ENCODE measurements at places on chromosomes 4 and X.

GRCh38 chr4:159069922-159070321 lies 33.0 kb upstream of the RAPGEF2 start:
- DNase-seq, result no peak
- no peaks in the 10 kb centered on the region for H3K4me1 ChIP-seq
- H3K4me3 ChIP-seq, result no peak overlapping the region
- no peaks in the 10 kb centered on the region for H3K36me3 ChIP-seq
- no peak overlapping the region for H3K27ac ChIP-seq
- no peaks in the 10 kb centered on the region for H3K27me3 ChIP-seq

GRCh38 chr4:98903561-98903960 lies 25.4 kb downstream of the EIF4E start:
- no peaks in the 10 kb centered on the region for H3K36me3 ChIP-seq
- no peaks in the 10 kb centered on the region for H3K27me3 ChIP-seq
- no peak overlapping the region for H3K27ac ChIP-seq
- no peak for DNase-seq
- H3K4me1 ChIP-seq, result peaks cover 14% of the 10 kb centered on the region

DNA sequence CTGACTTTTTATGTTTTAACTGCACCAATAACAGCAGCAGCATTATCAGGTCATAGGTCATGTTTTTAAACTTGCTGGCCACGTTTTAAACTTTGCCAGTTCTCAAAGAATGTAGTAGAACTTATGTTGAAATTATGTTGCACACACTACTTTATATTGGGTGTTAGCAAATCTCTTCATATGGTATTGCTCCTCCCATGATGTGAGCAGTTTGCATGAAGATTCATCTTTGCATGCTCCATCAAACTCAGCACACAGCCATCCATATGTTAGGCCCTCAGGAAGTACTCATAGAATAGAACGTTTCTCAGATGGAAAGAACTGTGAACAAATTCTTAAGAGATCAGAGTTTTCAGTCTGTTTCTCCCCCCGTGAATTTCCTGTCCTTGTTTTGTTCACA lies 128.6 kb upstream of the MAP9 start:
- no peaks in the 10 kb centered on the region for H3K36me3 ChIP-seq
- H3K4me3 ChIP-seq, result no peak overlapping the region
- no peak for DNase-seq
- H3K27me3 ChIP-seq, result no peaks in the 10 kb centered on the region
- no peaks in the 10 kb centered on the region for H3K4me1 ChIP-seq
- H3K27ac ChIP-seq, result peak overlapping the region; percentile 37

GRCh38 chrX:68652326-68653170 lies 5.1 kb downstream of the STARD8 start:
- no peak overlapping the region for H3K27ac ChIP-seq
- no peaks in the 10 kb centered on the region for H3K27me3 ChIP-seq
- no peaks in the 10 kb centered on the region for H3K4me1 ChIP-seq
- no peak overlapping the region for H3K4me3 ChIP-seq

DNA sequence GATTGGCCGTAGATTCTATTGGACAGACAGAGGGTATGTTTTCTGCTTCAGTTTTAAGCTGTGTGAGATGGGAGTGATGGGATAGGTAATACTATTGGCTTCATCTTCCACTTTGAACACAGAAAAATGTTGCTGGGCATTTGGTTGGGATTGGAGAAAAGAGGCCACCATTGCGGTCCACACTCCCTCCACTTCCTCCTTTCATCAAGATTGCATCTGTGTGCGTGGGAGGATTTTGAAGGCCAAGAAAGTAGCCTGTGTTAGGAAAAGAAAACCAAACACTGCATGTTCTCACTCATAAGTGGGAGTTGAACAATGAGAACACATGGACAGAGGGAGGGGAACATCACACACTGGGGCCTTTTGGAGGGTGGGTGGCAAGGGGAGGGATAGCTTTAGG lies 56.4 kb downstream of the EGF start:
- no peaks in the 10 kb centered on the region for H3K4me1 ChIP-seq
- H3K27me3 ChIP-seq, result no peaks in the 10 kb centered on the region
- no peak overlapping the region for H3K4me3 ChIP-seq
- H3K27ac ChIP-seq, result no peak overlapping the region

- no peak overlapping the region for H3K4me3 ChIP-seq
- DNase-seq, result no peak
- H3K27me3 ChIP-seq, result no peaks in the 10 kb centered on the region
- no peaks in the 10 kb centered on the region for H3K4me1 ChIP-seq
- H3K36me3 ChIP-seq, result peaks cover 94% of the 10 kb centered on the region
These were observed 24.1 kb downstream of the DCTD start for GRCh38 chr4:182893047-182893446.

DNA sequence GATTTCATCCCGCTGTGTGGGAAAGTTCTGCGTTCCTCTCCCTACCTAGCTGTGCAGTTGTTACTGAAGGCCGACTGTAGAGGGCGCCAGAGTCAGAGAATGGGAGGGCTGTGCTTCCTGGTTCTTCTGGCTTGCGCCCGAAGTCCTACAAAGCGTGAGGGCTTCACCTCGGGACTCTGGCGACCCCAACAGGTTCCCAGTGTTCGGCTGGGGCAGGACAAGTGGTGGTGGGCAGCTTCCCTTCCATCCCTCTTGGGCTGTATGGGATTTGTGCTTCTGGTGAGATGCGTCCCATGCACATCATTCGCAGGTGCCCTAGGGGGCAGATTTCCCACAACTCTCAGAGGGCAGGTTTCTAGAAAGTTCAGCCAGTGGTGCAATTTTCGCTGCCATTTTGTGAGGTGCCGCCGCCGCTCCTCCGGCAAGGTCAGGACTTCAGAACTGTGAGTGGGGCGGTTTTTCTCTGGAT lies 27.3 kb downstream of the CT45A1 start:
- H3K36me3 ChIP-seq, result no peaks in the 10 kb centered on the region
- no peaks in the 10 kb centered on the region for H3K4me1 ChIP-seq
- no peak overlapping the region for H3K4me3 ChIP-seq
- DNase-seq, result no peak
- H3K27ac ChIP-seq, result no peak overlapping the region

DNA sequence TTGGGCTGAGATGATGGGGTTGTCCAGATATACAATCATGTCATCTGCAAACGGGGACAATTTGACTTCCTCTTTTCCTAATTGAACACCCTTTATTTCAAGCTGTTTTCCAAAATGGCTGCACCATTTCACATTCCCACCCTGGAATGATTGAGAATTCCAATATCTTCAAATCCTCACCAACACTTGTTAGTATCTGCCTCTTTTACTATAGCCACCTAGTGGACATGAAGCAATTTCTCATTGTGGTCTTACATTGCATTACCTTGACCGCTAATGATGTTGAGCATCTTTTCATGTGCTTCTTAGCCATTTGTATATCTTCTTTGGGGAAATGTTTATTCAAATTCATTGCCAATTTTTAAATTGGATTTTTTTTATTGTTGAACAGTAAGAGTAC lies 364.8 kb downstream of the SMARCA1 start:
- H3K4me3 ChIP-seq, result no peak overlapping the region
- no peak for DNase-seq
- H3K4me1 ChIP-seq, result no peaks in the 10 kb centered on the region

DNA sequence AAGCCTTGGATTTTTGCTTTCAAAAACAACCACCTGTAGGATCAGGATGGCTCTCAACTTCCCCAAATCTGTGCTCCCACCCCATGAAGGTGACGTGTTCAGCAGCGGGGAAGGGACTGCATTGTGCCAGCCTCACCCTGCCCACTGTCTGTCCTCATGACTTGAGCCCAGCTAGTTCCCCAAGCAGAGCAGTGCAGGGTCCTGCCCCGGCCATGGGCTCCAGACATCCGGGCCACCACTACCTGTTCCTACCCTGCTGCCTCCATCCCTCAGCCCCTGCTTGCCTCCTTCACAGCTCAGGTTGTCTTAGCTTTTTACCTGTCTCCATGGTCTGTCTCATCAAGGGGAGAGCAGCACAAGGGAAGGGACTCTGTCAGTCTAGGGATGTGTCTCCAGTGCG lies 11.4 kb upstream of the MAP9 start:
- DNase-seq, result no peak
- H3K36me3 ChIP-seq, result no peaks in the 10 kb centered on the region
- peaks cover 5% of the 10 kb centered on the region for H3K27me3 ChIP-seq
- H3K27ac ChIP-seq, result no peak overlapping the region

- no peaks in the 10 kb centered on the region for H3K36me3 ChIP-seq
- no peaks in the 10 kb centered on the region for H3K27me3 ChIP-seq
- H3K4me3 ChIP-seq, result no peak overlapping the region
- H3K4me1 ChIP-seq, result peaks cover 24% of the 10 kb centered on the region
These were observed 187.8 kb upstream of the NUDT6 start for GRCh38 chr4:123110147-123110546.

- H3K4me3 ChIP-seq, result peak overlapping the region; percentile 35
- no peaks in the 10 kb centered on the region for H3K27me3 ChIP-seq
- H3K36me3 ChIP-seq, result no peaks in the 10 kb centered on the region
- peak overlapping the region; percentile 33 for H3K27ac ChIP-seq
- DNase-seq, result no peak
These were observed 8.8 kb upstream of the DGAT2L6 start for GRCh38 chrX:70168238-70169188.

DNA sequence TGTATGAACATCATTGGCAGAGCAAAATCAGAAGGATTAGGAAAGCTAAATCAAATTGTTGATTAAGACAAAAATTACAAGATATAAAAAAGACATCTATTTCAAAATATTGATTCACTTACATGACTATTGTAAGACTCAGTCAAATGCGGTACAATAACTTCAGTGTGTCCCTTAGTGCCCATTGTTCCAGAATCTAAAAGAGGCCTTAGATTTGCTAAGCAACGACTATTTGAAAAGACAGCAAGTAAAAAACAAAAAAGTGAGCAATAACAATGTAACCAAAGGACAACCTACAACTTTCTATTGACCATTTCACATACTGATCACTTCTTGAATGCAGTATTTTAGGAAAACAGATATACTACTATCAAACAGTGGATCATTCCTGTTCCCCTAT lies 65.6 kb downstream of the UBA6 start:
- no peaks in the 10 kb centered on the region for H3K27me3 ChIP-seq
- no peak for DNase-seq
- no peaks in the 10 kb centered on the region for H3K4me1 ChIP-seq
- peaks cover 6% of the 10 kb centered on the region for H3K36me3 ChIP-seq
- no peak overlapping the region for H3K27ac ChIP-seq

DNA sequence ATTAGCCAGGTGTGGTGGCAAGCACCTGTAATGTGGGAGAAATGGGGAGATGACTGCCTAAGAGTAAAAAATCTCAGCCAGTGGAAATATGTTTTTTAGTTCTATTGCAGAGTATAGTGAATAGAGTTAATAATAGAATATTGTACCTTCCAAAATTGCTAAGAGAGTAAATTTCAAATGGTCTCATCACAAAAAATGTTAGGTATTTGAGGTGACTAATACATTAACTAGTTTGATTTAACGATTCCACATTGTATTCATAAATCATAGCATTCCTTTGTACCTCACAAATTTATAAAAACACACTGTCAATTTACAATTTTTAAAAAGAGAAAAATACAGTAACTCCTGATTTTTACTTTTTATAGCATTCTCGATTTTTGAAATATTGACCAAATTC lies 681.5 kb upstream of the EPHA5 start:
- no peaks in the 10 kb centered on the region for H3K36me3 ChIP-seq
- DNase-seq, result no peak
- no peaks in the 10 kb centered on the region for H3K4me1 ChIP-seq
- H3K27me3 ChIP-seq, result no peaks in the 10 kb centered on the region
- no peak overlapping the region for H3K4me3 ChIP-seq

DNA sequence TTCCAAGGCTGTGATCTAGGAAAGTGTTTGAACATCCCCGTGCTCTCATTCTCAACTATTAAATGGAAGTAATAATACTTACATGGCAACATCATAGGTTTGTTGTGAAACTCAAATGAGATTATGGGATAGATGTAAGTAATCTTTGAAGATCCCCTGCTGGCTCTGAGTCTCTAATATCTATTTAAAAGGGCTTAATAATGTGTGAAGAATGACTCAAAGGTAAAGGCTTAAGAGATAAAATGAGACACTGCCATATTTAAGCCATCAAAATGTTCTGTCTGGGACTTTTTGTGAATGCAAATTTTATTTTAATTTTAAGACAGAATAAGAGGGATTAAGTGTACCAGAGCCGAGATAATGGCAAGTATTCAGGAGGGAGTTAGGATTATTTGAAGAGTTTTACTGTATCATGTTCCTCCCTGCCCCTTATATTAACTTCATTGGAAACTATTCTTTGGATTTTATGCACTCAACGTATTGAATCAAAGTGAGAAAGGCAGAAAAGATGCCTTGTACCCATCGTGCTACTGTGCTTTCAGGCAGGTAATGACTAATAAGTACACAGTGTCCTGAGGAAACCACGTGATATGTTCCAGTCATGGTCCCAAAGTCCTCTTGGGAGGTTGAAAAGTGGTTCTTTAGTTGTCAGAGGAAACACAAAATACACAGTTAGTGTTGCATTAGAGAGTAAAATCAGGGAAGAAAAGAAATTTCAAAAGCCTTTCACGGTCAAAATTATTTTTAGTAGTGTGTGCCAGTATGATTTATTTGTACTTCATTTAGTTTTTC lies 192.4 kb downstream of the RBM46 start:
- H3K27ac ChIP-seq, result no peak overlapping the region
- no peak overlapping the region for H3K4me3 ChIP-seq
- no peaks in the 10 kb centered on the region for H3K27me3 ChIP-seq
- no peaks in the 10 kb centered on the region for H3K36me3 ChIP-seq
- DNase-seq, result no peak
- H3K4me1 ChIP-seq, result no peaks in the 10 kb centered on the region

DNA sequence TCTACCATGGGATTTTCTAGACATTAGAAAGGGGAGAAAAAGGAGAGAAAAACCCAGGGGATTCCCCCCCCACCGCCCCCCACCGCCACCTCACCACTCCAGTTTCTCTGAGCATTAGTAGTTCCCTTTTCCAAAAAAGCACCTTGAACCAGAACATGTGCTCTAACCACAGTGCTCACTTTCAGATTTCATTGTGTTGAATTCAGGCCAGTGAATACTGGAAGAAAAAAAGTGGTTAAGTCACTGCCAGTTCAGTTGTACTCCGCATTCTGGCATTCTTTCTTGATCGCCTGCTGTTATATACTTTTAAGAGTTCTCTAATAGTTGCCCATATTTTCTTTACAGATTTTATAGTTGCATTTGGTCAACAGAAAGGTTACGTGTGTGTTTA lies 40.9 kb downstream of the JADE3 start:
- H3K27me3 ChIP-seq, result no peaks in the 10 kb centered on the region
- H3K4me1 ChIP-seq, result peaks cover 11% of the 10 kb centered on the region
- H3K36me3 ChIP-seq, result no peaks in the 10 kb centered on the region
- H3K27ac ChIP-seq, result no peak overlapping the region
- H3K4me3 ChIP-seq, result no peak overlapping the region

- H3K4me1 ChIP-seq, result peaks cover 22% of the 10 kb centered on the region
- no peak overlapping the region for H3K4me3 ChIP-seq
- no peaks in the 10 kb centered on the region for H3K27me3 ChIP-seq
These were observed 14.2 kb downstream of the VEGFC start for GRCh38 chr4:176778491-176778890.

- H3K4me3 ChIP-seq, result no peak overlapping the region
- DNase-seq, result no peak
- no peak overlapping the region for H3K27ac ChIP-seq
- no peaks in the 10 kb centered on the region for H3K27me3 ChIP-seq
- H3K4me1 ChIP-seq, result no peaks in the 10 kb centered on the region
- no peaks in the 10 kb centered on the region for H3K36me3 ChIP-seq
These were observed 306.9 kb upstream of the FGF13 start for GRCh38 chrX:139018436-139018835.

All from heart left ventricle (tissue), 16 donors.